ENCODE measurements at places on chromosomes 3 and 15. TPM values are rescaled to one million over a fixed set of nuclear protein-coding genes. Genes with fewer than 3 reads are reported as not detected.

- DNase-seq: no peak
Measured at GRCh38 chr3:120440762-120441161, 10.0 kb downstream of the FSTL1 start.

DNA sequence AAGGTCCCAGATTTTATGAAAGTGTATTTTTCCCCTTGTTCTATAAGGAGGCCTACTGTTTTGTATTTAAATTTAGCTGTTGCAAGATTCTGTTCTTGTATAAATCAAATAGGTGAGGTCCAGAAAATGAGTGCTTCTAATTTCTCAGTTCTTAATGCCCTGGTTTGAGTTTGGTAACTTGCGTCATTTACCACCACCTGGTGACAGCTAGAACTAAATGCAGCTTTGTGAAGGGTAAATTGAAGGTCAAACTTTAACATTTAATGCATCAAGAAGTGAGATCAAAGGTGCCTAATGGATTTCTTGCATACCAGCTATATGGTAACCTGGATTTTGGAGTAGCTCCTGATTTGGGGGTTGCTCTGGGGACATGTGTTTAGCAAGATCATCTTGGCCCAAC lies 50.7 kb upstream of the POLR2M start:
- no peak for DNase-seq

- no peak for DNase-seq
Measured at GRCh38 chr3:133956982-133957381, 61.3 kb upstream of the RAB6B start.

DNA sequence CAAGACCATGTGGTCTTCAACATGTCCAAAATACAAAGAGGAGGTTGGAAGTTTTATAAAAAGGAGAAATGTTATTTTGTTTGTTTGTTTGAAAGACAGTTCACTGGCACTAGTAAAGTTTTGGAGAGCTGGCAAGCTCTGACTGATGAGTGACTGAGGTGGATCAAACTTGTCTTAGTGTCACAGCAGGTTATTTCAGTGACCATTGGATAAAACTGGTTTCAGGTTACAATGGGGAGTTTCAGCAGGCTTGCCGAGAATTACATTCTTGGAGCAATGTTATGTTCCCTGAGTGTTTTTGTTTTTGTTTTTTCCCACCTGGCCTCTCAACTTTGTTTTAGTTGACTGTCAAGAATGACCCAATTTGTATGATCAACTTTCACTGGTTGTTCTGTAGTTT lies 414.5 kb upstream of the ARHGEF26 start:
- DNase-seq: no peak

Gene IQCF5
- total RNA-seq: not detected

All from right lobe of liver (tissue), 6 donors.